ENCODE measurements at places on chromosomes 7 and 10. TPM values are rescaled to one million over a fixed set of nuclear protein-coding genes. Genes with fewer than 3 reads are reported as not detected.
A peak's percentile ranks its signal among the peaks of the same experiment; 100 is the strongest.

Gene NPSR1
- not detected for total RNA-seq

Gene DPP6
- total RNA-seq, result not detected

Gene GIMAP6
- not detected for total RNA-seq

Gene ADAMTS14
- total RNA-seq, result 2.7 TPM

Gene ZNF138
- total RNA-seq, result 9.1 TPM

Gene CRCP
- total RNA-seq, result 37.9 TPM

Gene CCT6A
- total RNA-seq, result 320 TPM

Gene DLG5
- 22.6 TPM for total RNA-seq

DNA sequence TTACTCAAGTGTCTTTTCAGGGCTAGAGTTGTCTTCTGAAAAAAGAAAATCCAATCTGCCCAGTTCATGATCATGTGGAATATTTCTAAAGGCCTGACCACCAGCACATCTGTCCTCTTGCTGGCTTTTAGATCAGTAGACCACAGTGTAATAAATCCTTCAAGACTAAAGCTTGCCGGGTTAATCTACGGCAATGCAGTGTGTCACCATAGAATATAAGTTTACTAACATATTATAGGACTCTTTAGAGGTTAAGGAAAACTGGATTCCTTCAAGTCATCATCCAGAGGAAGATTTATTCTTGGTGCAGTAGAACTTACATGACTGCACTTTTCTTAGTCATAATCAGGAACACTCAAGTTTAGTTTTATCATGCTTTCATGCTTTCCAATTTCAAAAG lies 349.5 kb downstream of the SEMA3D start:
- DNase-seq, result peak; percentile 31

DNA sequence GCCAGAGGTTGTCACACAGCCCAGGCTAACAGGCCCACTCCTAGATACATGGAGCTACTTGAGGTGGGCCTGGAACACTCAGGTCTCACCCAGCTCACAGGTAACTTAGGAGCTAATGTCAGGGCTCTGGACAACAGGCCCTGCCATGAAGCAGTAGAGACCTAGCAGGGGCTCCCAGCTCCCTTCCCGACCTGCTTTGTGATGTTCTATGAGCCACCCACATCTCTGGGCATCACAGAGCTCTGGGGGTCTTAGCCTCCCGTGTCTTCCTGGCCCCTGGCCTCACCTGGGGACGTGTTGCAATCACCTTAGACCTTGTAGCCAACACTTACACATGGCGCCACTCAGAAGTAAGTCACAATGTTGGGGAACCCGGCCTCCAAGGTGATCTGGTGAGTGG lies 12.4 kb downstream of the WDFY4 start:
- DNase-seq, result no peak

- no peak for DNase-seq
These were observed 22.6 kb upstream of the DDX50 start for GRCh38 chr10:68878496-68878895.

- DNase-seq, result no peak
These were observed 85.7 kb upstream of the COL13A1 start for GRCh38 chr10:69715899-69716606.

GRCh38 chr7:151058781-151059366 lies 515 bp upstream of the SLC4A2 start:
- no peak for DNase-seq

GRCh38 chr10:35379226-35380137 lies 43.2 kb downstream of the CCNY start:
- DNase-seq, result peak; percentile 72

- DNase-seq, result no peak
These were observed 8.6 kb downstream of the GCK start for GRCh38 chr7:44180631-44181030.

DNA sequence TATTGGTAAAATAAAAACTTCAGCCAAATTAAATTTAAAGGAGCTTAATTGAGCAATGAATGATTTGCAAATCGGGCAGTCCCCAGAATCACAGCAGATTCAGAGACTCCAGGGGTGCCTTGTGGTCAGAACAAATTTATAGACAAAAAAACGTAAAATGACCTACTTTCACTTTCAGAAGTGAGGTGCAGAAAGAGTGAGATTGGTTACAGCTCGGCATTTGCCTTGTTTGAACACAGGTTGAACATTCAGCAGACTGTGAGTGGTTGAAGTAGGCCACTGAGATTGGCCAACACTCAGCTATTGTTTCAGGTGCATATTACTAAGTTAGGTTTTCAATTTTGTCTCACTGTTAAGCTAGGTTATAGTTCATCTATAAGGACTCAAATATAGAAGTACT lies 153.4 kb downstream of the BICC1 start:
- DNase-seq, result peak; percentile 62

GRCh38 chr7:95106401-95106800 lies 199.0 kb downstream of the PPP1R9A start:
- no peak for DNase-seq

GRCh38 chr10:108052981-108053380 lies 888.5 kb upstream of the SORCS1 start:
- no peak for DNase-seq

GRCh38 chr7:36044101-36044892 lies 108.8 kb upstream of the EEPD1 start:
- DNase-seq, result no peak

DNA sequence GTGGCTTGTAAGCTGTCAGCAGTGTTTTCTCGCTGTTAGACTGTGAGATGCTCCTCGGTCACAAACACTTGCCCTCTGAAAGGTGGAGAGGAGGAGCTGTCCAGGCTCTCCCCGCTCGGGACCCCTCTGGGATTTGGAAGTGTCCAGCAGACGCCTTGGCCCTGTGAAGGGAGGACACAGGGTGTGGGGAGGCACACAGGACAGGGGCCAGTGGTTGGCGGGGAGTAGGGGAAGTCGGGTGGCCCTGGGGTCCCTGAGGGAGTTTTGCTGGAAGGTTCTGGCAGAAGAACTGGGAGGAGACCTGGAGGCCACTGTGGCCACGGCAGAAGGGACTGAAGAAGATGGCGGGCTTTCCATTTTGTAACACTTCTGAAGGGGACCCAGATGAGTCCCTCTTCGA lies 47.2 kb upstream of the DPYSL4 start:
- no peak for DNase-seq

DNA sequence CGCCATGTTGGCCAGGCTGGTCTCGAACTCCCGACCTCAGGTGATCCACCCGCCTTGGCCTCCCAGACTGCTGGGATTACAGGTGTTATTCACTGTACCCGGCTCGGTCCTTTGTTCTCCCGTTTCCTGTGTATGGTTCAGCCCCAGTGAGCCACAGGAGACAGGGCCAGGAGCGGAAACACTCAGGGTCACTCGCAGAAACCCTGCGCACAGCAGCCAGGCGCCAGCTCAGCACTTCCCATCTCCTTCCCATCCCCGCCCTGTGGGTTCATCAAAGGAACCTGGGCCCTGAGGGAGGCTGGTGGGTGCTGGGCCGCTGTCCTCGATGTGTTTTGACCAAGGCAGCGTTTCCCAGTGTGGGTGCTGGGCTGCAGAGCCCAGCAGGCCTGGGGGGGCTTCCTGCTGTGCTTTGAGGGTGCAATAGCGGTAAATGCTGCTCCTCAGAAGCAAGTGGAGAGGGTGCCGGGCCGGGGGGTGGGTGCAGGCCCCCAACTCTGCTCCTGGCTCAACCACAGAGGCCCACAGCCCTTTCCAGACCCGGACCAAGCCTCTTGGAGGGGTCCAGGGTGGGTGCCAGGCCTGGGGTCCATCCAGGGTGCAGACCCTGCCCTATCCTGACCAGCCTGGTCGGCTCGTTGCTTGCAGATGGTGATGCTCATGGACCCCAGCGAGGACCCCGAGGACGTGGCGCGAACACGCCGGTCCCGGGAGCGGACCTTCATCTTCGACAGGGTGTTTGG lies 15.3 kb upstream of the CHST12 start:
- DNase-seq, result no peak

DNA sequence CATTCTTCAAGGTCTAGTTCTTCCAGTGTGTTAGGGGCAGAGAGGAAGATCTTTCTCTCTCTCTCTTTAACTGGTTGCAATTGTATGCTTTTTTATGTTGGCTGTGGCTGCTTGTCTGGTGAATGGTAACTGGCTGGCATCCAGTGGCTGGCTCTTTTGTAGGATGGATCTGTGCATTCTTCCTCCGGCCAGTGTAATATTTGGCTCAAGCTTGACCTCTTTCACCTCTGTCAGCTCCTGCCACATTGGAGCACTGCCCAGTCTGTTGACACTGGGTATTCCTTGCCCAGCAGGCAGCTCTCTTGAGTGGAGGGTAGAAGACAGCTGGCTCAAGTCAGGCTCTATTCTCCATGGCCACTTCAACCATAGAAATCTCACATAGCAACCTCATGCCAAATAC lies 528.3 kb downstream of the PHTF2 start:
- peak; percentile 85 for DNase-seq

GRCh38 chr10:35208949-35209613 lies 82.4 kb downstream of the CREM start:
- DNase-seq, result peak; percentile 44

- DNase-seq, result peak; percentile 57
These were observed 58.6 kb downstream of the PLXDC2 start for GRCh38 chr10:19874791-19875190.

GRCh38 chr10:80144067-80144695 lies 11.7 kb downstream of the PLAC9 start:
- DNase-seq, result no peak

GRCh38 chr10:43867667-43868565 lies 219.2 kb upstream of the ZNF32 start:
- DNase-seq, result peak; percentile 81

GRCh38 chr10:88899886-88900285 lies 19.8 kb downstream of the STAMBPL1 start:
- DNase-seq, result no peak

DNA sequence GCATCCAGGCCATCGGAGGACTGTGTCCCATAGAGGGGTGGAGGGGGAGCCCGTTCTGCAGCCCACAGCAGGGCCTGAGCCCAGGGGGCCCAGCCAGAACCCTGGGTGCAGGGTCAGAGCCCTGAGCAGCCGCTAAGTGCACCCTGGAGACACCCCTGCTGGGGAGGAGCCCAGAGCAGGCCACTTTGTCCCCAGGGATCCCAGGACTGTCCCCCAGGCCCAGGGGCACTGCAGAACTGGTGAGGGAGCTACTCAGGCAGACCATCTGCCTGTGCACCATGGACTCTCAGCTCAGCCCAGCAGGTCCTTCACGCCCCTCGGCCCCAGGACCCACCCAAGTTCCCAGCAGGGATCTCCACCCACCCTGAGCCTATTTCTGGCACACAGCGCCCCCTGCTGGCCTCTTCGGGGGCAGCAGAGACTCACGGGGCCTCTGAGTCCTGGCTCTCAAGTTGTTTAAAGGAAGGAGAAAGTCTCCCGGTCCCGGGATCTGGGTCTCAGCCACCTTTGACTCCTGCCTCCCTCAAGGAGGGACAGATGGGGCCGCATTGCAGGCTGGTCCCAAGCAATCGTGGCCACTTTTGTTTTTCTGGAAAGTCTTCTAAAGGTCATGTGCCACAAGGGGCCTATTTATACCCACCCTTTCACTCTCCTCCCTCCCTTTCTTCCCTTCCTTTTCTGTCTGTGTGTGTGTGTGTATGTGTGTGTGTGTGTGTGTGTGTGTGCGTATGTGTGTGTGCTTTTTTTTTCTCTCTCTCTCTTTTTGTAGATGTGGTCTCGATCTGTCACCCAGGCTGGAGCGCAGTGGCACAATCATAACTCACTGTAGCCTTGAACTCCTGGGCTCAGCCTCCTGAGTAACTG lies 90.3 kb downstream of the MYL10 start:
- peak; percentile 44 for DNase-seq

- DNase-seq, result peak; percentile 97
These were observed 2.6 kb upstream of the RFC2 start for GRCh38 chr7:74256491-74257408.

- DNase-seq, result peak; percentile 41
These were observed 1128.7 kb downstream of the CNTNAP2 start for GRCh38 chr7:147245274-147245673.

DNA sequence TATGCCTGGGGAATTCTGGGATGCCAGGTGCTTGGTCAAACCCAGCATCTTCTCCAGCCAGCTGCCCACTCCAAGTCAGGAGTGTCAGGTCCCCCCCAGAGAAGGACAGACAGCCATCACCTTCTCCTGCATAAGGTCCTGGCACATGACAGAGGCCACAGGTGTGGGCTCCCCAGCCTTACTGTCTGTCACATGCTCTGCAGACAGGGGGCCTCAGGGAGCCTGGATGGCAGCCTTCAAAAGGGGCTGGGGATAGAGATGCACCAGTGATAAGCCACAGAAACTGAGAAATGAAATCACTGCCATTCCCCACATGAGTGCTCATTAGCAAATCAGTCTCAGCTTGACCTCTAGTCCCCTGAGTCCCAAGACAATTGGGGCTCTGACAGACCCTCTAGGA lies 72.9 kb downstream of the PLXNA4 start:
- DNase-seq, result no peak

DNA sequence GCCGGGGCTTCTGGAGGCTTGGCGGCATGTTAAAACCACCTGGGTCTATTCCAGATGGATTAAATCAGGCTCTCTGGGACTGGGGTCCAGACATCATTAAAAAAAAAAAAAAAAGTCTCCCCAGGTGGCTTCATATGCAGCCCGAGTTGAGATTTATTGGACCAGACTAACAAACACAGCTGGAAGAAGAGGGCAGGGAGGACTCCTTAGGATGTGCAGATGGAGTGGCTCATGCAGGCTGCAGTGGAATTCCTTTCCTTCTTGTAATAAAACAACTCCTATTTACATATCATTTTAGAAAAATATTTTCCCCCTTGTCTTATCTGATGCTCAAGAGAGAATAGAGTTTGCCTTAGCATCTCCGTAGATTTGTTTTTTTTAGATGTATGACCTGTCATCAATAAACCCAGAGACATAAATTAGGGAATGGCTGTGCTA lies 238.1 kb downstream of the CAMK1D start:
- no peak for DNase-seq

- DNase-seq, result peak; percentile 58
These were observed 624.9 kb downstream of the ARL4A start for GRCh38 chr7:13312307-13312706.

Data from LHCN-M2 (cell line).